ENCODE measurements at places on chromosomes 4 and X.

GRCh38 chr4:66855956-66856355, 689.3 kb downstream of the CENPC start:
- H3K27me3 ChIP-seq, result no peaks in the 10 kb centered on the region
- H3K4me3 ChIP-seq, result no peak overlapping the region
- no peaks in the 10 kb centered on the region for H3K36me3 ChIP-seq
- no peaks in the 10 kb centered on the region for H3K4me1 ChIP-seq
- H3K27ac ChIP-seq, result no peak overlapping the region

- no peaks in the 10 kb centered on the region for H3K27me3 ChIP-seq
- peaks cover 6% of the 10 kb centered on the region for H3K4me1 ChIP-seq
- H3K27ac ChIP-seq, result no peak overlapping the region
- no peak overlapping the region for H3K4me3 ChIP-seq
- no peak for DNase-seq
- no peaks in the 10 kb centered on the region for H3K36me3 ChIP-seq
Measured at GRCh38 chr4:94486372-94486801, 34.6 kb downstream of the PDLIM5 start.

DNA sequence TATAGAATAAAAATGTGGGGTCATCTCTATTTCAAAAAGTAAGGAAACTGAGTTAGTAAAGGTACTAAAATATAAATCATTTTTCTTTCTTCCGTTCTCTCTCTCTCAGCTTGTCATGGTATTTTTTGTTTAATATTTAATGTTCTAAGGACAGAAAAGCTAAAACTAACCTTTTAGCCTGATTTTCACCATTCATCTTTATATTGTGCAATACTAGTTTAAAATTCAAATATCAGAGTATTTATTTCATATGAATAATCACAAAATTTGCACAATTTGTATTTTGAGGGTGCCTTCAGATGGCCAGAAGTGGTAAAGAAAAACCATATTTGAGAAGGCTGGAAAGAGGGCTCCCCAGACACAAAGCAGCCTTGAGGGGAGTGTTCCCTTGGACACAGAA, 197.6 kb upstream of the AR start:
- no peak for DNase-seq
- no peaks in the 10 kb centered on the region for H3K36me3 ChIP-seq
- H3K27me3 ChIP-seq, result no peaks in the 10 kb centered on the region

GRCh38 chr4:78120144-78120880, 63.2 kb downstream of the FRAS1 start:
- no peaks in the 10 kb centered on the region for H3K36me3 ChIP-seq
- H3K4me3 ChIP-seq, result no peak overlapping the region
- DNase-seq, result no peak

DNA sequence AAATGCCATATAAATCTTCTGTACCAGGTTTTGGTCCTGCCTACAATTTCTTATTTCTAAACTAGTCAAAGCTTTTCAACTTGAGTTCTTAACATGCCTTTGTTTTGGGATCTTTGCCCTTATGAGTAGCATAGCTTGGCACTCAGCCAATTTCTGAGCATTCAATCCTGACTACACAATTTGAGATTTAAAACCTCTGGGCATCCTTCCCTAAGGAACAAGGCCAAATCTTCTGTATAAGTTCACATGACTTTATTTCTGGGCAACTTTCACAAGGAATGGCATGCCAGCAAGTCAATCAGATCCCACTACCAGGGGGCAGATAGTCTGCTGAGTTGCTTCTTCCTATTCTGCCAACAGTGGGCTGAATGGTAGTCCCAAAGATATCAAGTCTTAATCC, 254.2 kb downstream of the ADAMTS3 start:
- H3K27me3 ChIP-seq, result no peaks in the 10 kb centered on the region
- no peaks in the 10 kb centered on the region for H3K36me3 ChIP-seq
- H3K4me1 ChIP-seq, result peaks cover 3% of the 10 kb centered on the region
- no peak for DNase-seq
- no peak overlapping the region for H3K27ac ChIP-seq
- no peak overlapping the region for H3K4me3 ChIP-seq

DNA sequence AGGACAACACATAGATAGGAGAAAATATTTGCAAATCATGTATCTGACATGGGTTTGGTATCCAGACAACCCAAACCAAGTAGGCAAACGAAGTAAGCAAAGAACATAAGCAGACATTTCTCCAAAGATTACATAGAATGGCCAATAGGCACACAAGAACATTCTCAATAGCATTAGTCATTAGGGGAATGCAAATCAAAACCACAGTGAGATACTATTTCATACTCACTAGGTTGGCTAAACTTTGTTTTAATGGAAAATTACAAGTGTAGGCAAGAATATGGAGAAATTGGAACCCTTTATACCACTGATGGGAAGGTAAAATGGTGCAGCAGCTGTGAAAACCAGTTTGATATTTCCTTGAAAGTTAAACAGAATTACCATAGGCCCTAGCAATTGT, 74.7 kb downstream of the CHRNA9 start:
- peaks cover 13% of the 10 kb centered on the region for H3K36me3 ChIP-seq
- H3K4me1 ChIP-seq, result peaks cover 2% of the 10 kb centered on the region
- DNase-seq, result no peak
- no peak overlapping the region for H3K4me3 ChIP-seq
- H3K27ac ChIP-seq, result no peak overlapping the region

Measured in activated T-helper 2 cell treated with anti-CD3 and anti-CD28 coated beads, Interferon-gamma antibody, Interleukin-2, Interleukin-4, amounts not matched to agents 10 μg/mL and 5 μg/mL and 100 μg/mL, durations not matched to agents 14 hours and 24 hours and 36 hours (primary cell).